ENCODE measurements at places on chromosomes 6 and 20.

DNA sequence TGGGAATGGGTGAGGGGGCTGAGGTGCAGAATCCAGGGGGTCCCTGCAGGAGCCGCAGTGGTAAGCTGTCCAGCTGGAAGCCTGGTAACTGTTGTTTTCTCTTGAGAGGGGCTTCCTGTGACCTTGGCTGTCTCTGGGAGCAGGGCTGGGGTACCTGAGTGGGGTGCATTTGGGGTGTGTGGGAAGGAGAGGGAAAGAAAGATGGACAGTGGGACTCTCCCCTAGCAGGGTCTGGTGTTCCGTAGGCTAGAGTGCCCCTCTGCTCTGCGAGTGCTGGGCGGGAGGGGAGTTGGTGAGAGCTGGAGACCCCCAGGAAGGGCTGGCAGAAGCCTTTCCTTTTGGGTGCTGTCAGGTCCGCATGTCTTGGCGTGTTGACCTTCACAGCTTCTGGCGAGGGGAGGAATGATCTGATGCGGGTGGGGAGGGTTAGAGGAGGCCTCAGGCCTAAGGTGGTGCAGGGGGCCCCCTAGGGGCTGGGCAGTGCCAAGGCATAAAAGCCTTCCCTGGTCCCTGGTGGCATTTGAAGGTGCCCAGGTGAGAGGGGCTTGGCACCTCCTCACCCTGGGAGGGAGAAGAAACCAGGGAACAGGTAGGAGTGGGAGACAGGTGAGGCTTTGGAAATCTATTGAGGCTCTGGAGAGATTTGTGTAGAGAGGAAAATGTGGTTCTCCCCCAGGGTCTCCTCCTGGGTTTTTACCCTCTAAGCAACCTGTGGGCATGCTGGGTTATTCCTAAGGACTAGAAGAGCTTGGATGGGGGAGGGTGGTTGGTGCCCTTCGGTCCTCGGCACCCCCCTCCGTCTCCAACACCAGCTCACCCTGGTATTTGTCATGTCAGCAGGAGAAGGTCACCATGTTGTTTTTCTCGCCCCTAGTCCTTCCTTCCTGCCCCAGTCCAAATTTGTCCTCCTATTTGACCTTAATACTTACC lies 3.3 kb downstream of the VEGFA start:
- peak; percentile 78 for DNase-seq

- no peak for DNase-seq
These were observed 2.2 kb upstream of the OXT start for GRCh38 chr20:3068986-3069900.

DNA sequence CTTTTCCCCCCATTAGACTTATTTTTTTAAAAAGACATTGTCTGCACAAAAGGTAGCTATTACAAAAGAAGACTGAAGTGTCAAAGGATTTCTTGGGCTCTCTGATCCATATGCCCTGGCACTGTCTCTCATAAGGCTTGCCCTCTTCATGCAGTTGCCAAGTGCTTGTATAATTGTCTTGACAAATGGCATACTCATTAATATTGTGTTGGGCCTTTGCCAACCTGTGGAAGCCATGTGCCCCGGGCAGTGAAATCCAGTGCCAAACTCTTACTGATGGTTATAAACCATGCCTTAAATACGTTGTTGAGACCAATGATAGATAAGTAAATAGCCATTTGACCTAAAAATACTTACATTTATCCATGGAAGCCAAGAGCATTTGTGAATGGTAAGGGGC lies 98.1 kb downstream of the FARS2 start:
- no peak for DNase-seq

GRCh38 chr6:156111913-156112312 lies 656.3 kb upstream of the NOX3 start:
- no peak for DNase-seq

DNA sequence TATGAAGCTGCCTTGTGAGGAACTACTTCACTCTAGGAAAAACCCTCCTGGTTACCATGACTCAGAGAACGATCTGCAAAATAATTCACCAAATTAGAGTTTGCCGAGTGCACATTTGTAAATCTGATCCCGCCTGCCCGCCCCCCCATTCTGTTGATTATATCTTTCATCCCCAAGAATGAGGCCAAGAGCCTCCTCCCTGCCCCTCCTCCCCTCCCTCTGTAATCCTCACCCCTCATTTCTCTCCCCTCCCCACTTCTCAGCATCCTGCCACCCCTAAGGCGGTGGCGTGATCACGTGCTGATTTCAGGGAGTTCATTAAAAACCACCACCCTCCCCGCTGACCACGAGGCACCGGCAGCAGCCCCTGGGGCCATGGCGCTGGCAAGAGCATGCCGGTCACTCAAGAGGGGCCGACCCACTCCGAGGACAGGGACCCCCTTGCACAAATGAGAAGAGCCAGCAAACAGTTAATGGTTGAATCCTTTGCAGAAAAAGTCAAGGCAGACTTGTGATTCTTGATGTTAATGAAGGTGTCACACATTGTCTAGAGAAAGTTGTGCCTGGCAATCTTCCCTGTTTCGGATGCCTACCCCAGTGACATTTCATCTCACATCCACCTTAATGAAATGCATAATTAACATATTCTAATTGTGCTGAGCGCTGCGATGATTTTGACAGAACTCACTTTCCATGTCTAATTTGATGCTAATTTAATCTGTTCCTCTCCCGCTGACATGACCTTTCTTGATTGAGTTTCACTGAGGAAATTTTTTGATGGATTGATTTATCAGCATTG lies 247.9 kb downstream of the ZNF217 start:
- no peak for DNase-seq

GRCh38 chr6:148349466-148349865 lies 6.8 kb downstream of the SASH1 start:
- DNase-seq: no peak

DNA sequence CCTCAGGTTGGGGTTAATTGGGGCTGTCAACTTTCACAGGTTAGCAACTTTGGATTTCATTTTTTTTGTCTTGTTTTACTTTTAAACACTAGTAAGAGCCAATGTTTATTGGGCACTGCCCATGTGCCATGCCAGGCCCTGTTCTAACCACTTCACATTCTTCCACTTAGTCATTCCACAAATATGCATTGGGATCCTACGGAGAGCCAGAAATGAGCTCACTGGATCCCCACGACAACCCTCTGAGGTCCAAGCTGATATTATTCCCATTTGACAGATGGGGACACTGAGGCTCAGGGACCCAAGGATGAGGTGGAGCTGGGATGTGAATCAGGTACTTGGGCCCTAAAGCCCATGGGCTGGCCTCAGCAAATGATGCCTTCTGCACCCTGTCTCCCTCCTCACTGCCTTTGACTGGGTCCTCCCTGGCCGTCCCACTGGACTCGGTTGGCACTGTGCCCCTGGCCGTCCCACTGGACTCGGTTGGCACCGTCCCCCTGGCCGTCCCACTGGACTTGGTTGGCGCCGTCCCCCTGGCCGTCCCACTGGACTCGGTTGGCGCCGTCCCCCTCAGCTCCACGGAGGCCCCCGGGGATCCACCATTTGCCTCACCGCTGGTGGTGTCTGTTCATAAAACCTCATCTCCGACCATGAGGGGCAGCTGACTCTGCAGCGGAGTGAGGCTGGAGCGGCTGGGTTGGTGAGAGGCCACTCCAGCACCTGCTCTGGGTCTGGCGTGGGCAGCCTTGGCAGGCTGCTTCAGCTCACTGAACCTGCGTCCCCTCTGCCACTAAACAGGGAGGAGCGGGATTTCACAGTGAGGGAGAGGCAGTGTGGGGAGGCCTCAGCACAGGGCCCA lies 4.8 kb upstream of the PMEPA1 start:
- no peak for DNase-seq

DNA sequence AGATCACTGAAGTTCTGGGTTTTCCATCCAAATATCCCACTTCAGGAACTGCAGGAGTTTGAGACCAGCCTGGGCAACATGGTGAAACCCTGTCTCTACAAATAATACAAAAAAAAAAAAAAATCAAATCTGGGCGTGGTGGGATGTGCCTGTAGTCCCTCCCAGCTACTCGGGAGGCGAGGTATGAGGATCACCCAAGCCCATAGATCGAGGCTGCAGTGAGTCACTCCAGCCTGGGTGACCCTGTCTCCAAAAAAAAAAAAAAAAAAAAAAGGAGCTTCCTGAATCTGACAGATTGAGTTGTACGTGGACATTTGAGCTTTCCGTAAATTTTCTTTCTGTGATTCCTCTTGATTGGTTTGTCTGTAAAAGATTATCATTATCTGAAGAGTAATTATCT lies 55.6 kb downstream of the TULP4 start:
- no peak for DNase-seq

DNA sequence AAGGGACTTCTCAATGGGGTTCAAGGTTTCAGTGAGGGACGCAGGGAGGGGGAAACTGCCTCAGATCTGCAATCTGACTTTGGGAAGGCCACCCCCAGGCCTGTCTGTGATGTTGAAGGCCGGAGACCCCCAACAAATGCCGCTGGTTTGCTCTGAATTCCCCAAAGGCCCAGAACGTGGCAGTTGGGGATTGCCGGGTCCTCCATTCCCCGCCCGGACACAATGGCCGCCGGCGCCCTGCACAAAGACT lies 326 bp upstream of the BCL2L1 start:
- DNase-seq: no peak

- DNase-seq: no peak
These were observed 149.1 kb downstream of the KCNQ5 start for GRCh38 chr6:72770959-72771358.

GRCh38 chr6:36127462-36128016 lies 2.8 kb upstream of the MAPK13 start:
- DNase-seq: no peak

GRCh38 chr6:2414885-2415547 lies 169.6 kb upstream of the GMDS start:
- DNase-seq: no peak

DNA sequence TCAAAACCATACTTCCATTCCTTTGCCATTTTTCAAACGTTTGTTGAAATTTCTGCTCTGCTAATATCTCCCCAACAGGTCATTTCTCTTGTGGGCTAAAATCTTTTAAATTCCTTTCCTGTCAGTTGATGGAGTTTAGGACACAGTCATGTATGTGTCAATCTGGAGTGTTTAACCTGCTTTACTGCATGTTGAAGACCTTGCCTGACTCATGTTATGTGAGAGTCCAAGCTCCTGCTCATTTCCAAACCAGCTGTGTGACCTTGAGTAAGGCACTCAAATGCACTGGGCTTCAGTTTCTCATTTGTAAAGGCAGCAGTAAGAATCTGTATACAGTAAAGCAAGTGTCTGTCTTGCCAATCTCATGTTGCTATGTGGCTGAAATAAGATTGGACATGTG lies 171.9 kb upstream of the SPACA1 start:
- DNase-seq: no peak

DNA sequence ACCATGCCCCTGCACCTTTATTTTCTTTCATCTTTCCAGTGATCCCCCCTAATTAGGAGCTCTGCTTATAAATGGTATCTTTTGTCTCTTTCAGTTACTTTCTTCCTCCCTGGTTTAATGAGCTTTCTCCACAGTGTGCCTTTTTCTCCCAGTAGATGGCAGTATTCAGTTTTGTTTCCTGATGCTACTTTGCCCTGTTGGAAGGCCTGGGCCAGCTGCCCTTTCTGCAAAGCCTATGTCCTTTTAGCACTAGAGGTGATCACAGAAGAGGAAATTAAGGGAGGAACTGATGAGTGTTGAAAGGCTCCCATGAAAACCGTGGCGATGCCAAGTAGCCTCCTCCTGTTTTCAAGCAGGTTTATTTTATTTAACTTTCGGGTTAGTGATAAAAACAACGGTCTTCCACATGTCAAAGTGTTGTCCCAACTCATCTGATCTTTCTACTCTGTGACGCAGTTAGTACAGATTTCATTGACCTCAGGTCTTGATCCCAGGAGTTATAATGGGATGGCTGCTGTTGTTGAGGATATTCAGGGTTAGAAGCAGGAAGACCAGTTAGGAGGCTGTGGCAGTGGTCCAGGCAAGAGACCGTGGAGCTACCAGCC lies 184.2 kb upstream of the BMP2 start:
- peak; percentile 20 for DNase-seq

DNA sequence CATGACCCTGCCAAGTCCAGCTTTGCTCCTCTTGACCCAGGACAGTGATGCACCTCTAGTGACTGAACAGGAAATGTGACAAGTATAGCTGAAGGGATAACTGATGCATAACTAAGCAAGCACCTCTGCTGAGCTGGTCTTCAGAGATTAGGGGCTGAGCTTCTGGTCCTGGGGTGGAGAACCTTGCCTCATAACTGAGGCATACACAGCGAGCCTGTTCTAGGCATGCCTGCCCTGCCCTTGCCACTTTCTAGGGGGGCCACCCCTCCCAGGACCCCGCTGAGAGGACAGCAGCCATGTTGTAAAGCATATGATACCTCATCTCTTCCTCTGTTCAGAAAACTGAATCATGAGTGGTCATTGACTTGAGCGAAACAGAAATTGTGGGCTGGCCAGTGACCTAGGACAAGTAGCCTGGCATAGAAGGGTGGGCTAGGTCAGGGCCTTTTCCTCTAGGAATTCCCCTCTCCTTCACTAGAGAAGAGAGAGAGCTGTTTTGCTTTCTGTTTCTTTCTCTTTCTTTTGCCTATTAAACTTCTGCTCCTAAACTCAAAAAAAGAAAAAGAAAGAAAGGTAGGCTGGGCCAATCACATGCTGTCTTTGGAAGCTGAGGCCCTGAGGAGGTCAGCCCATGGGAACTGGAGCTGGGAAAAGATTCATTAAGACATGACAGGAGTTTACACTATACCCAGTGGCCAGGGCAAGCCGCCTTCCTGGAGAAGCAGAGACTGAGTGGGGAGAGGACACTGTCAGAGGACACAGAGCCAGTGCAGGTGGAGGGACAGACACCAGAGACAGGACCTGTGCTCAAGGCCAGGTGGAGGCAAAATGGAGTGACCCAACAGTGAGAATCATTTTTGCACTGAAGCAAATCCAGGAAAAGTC lies 23.1 kb downstream of the ALDH5A1 start:
- DNase-seq: no peak

GRCh38 chr20:23235173-23236027 lies 115.2 kb upstream of the NXT1 start:
- no peak for DNase-seq

DNA sequence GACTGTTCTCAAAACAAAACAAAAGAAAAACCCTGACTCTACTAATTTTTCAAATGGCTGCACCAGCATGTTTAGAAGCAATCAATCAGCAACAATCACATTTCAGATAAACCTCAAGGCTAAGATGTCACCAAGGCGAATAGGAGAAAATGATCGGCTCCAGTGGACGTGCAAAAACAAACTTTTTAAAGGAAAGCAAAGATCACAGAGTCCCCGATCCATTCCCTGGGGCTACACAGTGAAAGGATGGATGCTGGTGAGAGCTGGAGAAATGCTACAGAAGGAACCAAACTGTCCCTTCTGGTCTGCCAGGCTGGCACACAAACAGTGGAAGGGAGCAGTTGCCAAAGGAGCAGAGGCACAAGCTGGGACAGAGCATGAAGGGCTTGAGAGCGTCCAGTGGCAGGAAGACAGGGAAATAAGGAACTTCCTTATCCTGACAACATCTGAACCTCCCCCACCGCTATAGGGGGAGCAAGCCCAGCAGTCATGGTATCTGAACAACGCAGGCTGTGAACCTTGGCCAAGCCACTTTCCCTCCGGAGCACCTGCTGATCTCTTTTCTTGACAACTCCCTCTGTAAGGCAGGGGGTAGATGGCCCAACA lies 73.7 kb upstream of the HIVEP1 start:
- no peak for DNase-seq

DNA sequence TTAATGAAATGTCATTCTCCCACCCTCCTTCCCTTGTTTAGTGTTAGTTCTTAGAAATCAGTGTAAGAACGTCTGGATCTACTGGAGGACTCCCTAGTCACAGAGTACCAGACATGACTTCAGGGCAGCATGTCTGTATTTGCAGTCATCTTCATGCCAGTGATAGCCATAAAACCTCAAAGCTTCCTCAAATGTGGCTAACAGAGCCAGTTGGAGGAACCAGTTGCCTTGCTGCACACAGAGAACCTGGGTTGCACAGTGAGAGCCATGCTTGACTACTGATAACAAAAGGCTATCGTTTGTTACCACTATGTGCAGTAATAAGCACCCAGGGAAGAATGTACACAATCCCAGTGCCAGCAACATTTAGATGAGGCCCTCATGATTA lies 20.1 kb downstream of the NT5E start:
- DNase-seq: no peak

Measured in GM19239 (cell line).